A172 (cell line): ENCODE measurements at places on chromosomes 2 and 18. TPM values are rescaled to one million over a fixed set of nuclear protein-coding genes. Genes with fewer than 3 reads are reported as not detected.

GRCh38 chr2:205053827-205054410, 508.6 kb downstream of the PARD3B start:
- DNase-seq, result no peak

DNA sequence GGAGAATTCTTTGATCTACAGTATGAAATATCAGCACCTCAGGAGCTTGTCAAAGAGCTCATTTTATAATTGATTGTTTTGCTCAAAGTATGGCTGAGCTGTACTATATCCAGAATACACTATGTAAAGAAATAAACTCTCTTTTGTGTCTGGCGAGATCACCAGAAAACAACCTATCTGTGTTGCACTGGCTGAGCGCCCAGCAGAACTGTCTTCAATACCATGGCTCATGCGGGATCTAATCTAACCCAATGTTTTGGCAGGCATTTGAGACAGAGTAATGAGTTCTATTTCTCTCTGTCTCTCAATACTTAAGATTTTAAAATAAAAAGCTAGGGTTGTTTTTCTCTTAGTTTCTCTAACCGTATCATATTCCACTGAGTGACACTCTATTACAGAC, 192.4 kb downstream of the L3MBTL4 start:
- no peak for DNase-seq

- peak; percentile 23 for DNase-seq
Observed at GRCh38 chr2:50649626-50650402, 382.1 kb downstream of the NRXN1 start.

DNA sequence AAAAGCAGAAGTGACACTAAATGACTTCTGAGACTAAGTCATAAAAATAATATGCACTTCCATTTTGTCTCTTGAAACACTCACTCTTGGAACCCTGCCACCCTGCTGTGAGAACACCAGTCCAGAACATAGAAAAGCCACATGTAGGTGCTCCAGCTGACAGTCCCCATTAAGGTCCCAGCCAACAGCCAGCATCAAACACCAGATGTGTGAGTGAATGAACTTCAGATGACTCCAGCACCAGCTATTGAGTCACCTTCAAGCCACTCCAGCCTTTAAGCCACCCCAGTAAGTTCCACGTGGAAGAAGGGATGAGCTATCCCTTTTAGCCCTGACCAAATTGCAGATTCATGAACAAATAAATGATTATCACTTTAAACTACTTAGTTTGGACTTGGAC, 31.5 kb upstream of the LGALSL start:
- DNase-seq, result no peak

GRCh38 chr2:230807729-230808128, 57.0 kb upstream of the ITM2C start:
- DNase-seq, result no peak

DNA sequence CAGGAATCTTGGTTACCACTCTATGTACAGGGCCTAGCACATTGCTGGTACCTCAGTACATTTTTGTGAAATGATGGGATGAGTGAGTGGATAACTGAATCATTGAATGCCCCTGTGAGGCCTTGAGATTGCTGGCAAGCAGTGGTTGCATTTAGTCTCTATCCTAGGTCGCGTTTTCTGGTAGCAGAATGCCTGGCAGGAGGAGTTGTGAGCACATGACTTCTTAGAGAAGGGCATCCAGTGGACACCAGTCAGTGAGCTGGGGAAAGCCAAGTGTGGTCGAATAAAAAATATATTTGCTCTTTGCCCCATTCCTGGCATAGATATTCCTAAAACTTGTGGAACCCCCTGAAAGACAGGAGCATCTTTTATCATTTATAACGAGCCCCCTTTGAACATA, 61.8 kb upstream of the SMAD2 start:
- no peak for DNase-seq

DNA sequence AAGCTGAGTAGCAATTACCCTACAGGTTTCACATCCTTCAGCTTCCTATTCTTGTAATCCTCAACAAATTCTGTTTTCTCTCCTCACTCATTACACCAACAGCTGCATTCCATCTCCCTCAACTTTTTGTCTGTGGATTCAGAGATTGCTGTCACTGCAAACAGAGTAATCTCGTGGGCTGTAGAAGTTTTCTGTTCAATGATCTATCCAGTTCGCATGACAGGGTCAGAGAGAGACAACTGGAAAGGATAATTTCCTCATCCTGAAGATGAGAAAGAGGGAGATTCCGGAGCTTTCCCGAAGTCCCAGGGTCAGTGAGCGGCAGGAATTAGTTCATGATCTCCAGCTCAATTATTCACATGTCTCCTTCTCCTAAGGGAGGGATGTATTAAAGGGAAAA, 75.7 kb downstream of the MYO5B start:
- no peak for DNase-seq

The ANKRD30BL gene
- not detected in 2 replicates for total RNA-seq

DNA sequence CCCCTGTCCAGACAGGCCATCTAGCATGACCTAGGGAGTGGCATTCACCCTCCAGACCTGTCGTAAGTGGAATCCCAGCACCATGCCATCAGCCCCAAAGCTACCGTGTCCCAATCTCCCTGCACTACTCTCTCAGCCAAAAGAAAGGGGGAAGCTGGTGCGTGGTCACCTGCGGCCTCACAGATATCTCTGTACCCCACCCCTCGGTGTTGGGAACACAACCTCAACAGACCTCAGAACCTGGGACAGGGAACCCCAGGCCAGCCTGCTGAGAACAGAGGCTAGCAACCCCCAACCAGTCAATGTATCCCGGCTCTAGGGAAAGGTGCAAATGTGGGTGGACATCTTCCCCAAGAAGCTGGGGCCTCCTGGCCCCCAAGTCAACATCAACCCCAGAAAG, 38.2 kb downstream of the LMAN2L start:
- no peak for DNase-seq

- DNase-seq, result no peak
Observed at GRCh38 chr18:78505851-78506461, 473.7 kb upstream of the SALL3 start.
